ENCODE measurements at places on chromosomes 5 and 9.

DNA sequence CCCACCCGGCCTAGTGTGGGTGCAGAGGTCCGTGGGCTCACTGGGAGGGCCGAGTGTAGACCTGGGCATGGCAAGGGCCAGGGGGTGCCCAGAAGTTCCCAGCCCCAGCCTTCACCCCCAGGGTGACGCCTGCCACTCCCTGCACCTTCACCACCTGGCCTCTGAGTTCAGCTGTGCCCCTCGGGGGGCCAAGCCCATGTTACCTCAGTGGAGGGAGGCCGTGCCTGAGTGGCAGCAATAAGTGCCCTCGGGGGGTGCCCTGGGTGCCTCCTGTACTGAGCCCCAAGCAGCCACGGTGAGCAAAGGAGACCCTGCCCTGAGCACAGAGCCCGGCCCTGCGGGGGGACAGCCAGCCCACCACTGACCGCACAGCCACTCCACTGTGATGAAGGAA lies 10.3 kb upstream of the FCN2 start:
- DNase-seq: no peak

GRCh38 chr5:168944004-168944403 lies 356.9 kb downstream of the SLIT3 start:
- no peak for DNase-seq

- no peak for DNase-seq
These were observed 36.4 kb downstream of the SREK1 start for GRCh38 chr5:66180282-66181155.

GRCh38 chr9:34689116-34689470 lies 2.0 kb downstream of the CCL19 start:
- DNase-seq: no peak

GRCh38 chr9:4638968-4639367 lies 23.1 kb upstream of the PLPP6 start:
- no peak for DNase-seq

DNA sequence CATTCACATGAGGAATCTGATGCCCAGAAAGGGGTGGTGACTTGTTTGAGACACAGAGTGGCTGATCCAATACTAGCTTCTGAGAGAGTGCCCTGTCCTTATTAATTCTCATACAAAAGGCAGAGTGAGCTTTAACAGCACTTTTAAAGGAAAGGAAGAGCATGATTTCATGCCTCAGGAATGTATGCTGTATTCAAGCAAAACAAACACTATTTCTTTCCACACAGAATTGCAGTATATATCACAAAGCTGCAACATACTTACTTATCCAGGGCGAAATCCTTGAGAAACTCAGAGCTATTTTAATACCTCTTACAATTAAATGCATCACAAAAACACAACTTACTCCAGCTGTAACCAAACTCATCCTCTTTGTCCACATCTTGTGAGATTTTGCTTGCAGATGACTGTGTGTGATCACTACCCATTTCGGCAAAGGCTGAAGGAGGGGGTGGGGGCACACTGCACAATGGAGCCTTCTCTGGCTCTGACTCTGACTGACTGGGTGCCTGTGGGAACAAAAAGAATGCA lies 139.8 kb downstream of the MPDZ start:
- peak; percentile 59 for DNase-seq

DNA sequence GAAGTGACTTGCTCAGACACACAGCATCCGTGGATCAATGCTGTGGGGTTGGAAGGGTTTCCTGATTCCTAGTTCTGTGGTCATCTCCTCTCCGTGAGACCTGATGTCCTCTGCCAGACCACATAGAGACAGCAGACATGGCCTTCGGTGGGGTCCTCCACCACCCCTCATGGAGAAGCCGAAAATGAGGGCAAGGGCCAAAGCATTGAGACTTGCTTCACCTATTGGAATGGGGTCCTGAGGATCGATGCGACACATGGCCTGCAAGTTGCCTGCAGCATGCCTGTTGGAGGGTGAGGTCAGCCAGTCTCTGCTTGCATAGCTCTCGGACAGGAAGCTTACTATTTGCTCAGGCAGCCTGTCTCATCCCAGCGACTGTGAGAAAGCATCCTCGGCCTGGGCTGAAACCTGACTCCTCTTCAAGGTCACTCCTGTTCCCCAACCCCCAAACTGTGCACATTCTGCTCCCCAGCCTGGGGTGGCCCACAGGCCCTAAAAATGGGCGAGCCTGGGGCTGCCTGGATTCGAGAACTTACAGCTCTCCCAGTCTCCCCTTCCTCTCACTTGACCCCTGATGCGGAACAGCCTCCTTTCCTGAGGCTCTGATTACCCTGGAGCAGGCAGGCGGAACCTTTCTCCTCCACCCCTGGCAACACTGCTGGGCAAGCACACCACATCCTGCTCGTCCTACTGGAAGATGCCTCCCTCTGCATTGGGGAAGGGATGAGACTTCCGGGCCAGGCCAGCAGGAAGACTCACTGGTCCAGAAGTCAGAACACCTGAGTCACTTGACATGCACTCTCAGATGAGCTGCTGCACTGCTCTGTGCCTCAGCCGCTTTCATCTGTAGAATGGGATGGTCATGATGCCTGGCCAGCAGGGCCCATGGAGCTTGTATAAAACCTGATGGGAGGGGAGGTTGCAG lies 186.9 kb downstream of the RGS3 start:
- DNase-seq: no peak

DNA sequence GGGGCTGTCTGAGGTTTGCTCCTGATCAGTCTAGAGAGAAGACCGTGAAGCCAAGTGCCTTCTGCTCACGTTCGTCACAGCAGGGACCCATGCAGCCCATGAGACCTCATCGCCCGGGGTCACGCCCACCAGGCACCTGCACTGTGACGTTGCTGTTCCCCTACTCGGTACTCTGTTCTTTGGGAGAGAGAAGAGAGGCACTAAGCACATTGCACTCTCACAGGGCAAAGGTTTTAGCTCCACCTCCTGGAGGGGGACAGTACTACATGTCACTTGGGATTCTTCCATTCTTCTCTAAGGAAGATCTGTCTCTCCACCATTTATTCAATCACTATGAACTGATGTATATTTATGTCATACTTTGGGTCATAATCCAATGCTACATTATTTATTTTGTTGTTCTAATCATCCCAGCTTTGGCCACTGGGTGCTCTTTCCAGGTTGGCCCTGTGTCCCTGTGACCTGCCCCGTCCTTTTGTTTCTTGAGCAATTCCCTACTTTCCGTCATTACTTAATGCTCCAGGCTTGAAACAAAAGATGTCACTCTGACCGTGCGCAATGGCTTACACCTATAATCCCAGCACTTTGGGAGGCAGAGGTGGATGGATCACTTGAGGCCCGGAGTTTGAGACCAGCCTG lies 31.4 kb upstream of the BRD3 start:
- no peak for DNase-seq
